ENCODE measurements at places on chromosomes 2 and 18.

- DNase-seq = no peak
Measured at GRCh38 chr2:73987948-73988700, 3.4 kb downstream of the TET3 start.

- DNase-seq = no peak
Measured at GRCh38 chr18:24055009-24055804, 40.7 kb downstream of the TTC39C start.

GRCh38 chr2:126808929-126809328 lies 89.8 kb upstream of the TEX51 start:
- no peak for DNase-seq

- DNase-seq = no peak
Measured at GRCh38 chr2:49490710-49491109, 336.4 kb upstream of the FSHR start.

DNA sequence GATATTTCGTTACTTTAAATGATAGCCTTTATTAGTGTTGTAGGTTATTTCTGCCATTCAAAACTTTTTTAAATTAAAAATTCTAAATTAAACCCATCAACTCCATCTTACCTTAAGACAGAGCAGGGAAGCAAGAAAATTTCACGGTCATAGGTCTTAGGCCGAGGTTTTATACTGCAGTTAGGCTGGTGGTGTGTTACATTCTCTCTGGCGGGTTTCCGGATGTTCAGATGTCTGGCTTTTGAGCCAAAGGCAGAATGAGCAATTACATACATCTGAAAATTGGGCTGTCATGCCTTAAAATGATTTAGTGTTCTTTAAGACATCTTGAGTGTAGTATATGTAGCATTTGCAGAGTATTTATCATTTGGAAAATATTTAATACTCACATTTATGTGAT lies 27.9 kb downstream of the GLS start:
- no peak for DNase-seq

- DNase-seq = no peak
Measured at GRCh38 chr2:14288016-14288415, 344.5 kb upstream of the LRATD1 start.

- DNase-seq = no peak
Measured at GRCh38 chr2:219704878-219705277, 77.4 kb downstream of the SLC4A3 start.

- DNase-seq = no peak
Measured at GRCh38 chr2:55636831-55637230, 19.4 kb upstream of the PPP4R3B start.

DNA sequence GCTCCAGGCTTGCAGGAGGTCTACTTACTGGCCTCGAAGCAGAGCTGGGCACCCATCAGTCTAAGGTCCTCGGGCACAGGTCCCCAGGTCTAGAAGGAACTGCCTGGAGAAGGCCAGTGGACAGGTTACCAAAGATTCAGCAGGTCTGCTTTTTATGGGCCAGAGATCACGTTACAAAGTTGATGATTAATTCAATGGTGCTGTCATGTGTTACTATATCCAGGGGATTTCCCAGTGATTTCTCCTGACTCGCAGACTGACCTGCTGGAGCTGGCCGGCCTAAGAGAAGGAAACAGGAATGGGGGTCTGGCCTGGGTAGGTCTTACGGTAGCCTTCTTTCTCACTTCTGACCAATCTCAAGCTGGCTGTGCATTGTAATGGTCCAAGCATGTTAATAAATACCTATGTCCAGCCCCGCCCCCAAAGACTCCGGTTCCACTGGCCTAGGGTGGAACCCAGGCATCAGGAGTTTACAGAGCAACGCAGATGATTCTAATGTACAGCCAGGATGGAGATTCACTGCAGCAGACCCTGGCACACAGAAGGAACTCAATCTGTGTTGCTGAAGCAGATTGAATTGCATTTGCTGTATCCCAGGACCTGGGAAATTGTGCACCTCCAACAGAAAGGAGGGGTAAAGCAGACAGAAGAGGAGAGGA lies at the start of gene NEURL3:
NEURL3 (minus strand) TSS at position 127 of the 659 bp plus-strand sequence; CDS start at position 56, 71 bp downstream.
- no peak for DNase-seq

DNA sequence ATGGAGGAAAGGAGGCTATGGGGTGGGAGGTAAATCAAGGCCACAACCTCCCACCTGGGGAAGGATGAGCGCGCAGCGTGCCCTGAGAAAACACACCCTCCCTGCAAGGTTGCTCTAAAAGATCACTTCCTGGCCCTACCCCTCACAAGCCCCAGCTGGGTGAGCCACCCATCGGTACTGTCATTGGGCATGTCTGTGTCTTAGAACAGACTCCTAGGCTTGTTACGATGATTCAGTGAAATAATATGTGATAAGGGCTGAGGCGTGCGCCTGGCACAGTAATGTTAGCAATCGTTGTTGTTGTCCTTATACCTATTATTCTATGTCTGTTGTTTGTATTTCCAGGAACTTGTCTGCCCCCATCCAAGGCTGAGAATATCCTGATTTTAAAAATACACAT lies 175.1 kb downstream of the ZFP36L2 start:
- DNase-seq = no peak

- no peak for DNase-seq
Measured at GRCh38 chr2:213443921-213444320, 159.7 kb downstream of the SPAG16 start.

DNA sequence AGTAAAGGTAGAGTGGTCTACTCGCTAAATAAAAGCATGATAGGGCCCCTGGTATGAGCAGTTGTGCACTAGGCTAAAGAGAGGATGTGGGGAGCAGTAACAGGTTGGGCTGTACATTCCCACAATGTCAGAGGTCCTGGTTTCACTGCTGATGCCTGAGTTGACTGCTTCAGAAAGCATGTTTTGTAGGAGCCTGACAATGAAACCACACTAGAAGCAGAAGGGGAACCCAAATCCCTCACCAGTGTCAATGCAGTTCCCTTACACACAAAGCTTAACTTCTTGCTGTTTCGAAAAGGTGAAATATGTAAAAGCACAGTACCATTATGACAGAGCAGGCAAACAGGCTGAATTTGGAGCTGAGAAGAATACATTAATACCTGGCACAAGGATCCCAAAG lies 291.7 kb upstream of the KYNU start:
- DNase-seq = no peak

DNA sequence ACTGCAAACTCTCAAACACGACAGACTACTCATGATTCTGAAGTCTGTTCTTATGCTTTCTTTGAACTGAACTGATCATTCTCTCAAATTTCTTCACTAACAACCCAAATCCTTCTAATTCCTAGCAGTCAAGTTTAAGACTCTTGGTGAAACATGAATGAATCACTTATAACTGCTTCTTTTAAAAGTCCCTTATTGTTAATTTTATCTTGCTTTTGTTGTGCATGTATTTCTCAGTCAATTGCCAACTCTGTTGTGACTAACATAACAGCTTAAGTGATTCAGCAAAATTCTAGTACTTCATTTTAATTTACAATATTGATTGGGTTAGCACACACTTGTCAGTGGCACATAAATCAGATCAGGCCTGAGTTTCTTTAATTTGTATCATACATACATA lies 357.0 kb upstream of the FSIP2 start:
- no peak for DNase-seq

GRCh38 chr2:38533757-38534545 lies 68.8 kb downstream of the HNRNPLL start:
- DNase-seq = no peak

DNA sequence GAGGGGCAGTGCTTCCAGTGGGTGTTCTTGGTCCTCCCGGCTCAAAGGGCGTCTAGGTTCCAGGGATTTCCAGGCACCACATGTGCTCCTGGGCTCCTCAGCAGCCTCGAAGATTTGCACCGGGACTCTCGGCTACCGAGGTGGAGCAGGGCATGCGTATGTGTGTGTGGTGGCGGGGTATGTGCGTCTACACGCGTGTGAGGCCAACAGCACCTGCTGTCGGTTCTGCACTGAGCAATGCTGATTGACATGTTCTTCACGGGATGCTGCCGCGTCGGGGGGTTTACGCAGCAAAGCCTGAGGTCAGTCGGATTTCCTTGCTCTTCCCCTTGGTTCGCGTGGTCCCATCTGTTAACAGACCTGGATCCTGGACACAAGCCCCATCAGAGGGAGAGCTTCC lies 119.8 kb downstream of the NDUFA10 start:
- DNase-seq = no peak

DNA sequence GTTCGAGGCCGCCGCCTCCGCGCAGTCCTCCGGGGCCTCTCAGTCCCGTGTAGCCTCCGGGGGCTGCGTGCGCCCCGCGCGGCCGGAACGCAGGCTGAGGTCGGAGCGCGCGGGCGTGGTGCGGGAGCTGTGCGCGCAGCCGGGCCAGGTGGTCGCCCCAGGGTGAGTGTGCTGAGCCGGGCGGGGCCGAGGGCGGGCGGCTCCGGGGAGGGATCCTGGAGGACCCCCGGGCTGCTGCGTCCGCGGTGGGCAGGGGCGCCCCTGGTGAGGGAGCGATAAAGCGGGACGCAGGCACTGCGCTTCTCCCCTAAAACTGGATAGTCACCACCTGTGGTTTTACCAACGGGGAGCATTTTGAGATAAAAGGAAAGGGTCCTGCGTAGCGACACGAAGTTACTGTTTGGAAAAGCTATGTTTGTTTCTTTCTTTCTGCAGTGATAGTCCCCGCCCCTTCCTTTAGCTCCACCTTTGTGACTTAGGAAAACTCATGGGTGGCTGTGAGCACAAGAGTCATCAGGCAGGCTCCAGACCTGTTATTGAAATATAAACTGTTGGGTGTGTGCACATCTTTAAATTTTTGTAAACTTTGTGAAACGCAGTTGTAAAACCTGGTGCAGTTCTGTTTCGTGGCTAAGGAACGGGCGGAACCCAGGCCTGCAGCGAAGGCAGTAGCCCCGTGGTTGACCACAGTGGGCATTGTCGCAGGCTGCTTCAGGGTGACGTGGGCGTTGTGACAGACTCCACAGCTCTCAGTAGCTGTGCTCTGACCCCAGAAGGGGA lies 687 bp downstream of the CTDP1 start:
- no peak for DNase-seq

DNA sequence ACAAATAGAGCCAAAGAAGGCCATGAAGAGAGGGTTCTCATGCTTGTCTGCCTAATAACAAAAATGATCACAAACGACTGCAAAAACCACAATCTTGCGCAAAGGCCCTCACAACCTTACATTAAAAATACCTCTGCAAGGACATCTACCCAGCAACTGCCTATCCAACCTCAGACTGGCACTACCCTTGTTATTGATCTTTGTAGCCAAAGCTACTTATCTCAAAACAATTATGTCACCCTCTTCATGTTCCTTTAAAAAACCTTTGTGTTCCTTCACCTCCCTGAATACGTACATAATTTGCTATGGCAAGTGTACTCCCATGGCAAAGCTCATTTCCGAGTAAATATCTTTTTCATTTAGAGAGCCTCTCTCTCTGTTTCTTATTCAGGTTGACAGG lies 44.1 kb downstream of the TMEM163 start:
- DNase-seq = no peak

- no peak for DNase-seq
Measured at GRCh38 chr2:109549016-109549590, 64.7 kb downstream of the SEPTIN10 start.

DNA sequence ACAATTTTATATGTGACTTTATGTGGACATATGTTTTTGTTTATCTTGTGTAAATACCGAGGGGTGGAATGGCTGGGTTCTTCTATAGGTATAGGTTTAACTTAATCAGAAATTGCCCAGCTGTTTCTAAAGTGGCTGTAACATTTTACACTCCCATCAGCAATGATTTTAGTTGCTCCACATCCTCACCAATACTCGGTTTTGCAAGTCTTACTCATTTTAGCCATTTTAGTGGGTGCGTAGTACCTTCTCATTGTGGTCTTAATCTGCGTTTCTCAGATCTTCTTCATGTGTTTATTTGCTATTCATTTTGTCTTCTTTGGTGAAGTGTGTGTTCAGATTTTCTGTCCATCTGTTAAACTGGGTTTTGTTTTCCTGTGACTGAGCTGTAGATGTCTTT lies 95.4 kb upstream of the BCL2L11 start:
- no peak for DNase-seq

DNA sequence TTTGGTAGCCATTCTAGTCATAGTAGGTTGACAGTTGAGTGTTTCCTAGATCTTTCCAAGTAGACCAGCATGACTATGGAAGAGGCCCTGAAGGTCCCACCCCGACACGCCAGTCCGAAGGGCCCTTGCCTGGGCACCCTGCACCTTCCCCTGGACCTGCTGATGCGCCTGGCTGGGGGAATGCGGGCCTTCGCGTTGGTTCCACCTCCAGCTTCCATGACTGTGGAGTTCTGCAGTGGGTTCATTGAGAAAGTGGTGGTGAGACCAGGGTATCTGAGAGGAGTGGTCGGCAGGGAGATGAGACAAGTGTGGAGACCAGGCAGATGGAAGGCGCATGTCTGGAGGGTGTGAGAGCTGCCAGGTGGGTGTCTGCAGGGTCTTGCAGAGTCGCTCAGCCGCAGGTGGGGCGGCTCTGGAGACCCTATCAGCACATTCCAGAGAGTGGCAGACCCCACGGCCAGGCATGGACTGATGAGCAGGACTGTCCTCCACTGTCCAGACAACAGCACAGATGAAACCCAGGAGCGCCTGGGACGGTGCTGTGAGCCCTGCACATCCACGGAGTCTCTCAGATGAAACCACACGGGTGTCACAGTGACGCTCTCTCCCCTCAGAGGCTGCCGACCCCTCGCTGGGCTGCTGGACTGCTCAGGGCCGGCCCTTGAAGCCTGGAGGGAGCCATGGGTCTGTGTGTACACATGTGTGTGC lies 182.5 kb upstream of the HDAC4 start:
- no peak for DNase-seq

Measured in substantia nigra (tissue), 51 donors.